Sigmoid colon (tissue), 7 donors: ENCODE measurements at places on chromosomes 7 and 10. TPM values are rescaled to one million over a fixed set of nuclear protein-coding genes. Genes with fewer than 3 reads are reported as not detected.

DNA sequence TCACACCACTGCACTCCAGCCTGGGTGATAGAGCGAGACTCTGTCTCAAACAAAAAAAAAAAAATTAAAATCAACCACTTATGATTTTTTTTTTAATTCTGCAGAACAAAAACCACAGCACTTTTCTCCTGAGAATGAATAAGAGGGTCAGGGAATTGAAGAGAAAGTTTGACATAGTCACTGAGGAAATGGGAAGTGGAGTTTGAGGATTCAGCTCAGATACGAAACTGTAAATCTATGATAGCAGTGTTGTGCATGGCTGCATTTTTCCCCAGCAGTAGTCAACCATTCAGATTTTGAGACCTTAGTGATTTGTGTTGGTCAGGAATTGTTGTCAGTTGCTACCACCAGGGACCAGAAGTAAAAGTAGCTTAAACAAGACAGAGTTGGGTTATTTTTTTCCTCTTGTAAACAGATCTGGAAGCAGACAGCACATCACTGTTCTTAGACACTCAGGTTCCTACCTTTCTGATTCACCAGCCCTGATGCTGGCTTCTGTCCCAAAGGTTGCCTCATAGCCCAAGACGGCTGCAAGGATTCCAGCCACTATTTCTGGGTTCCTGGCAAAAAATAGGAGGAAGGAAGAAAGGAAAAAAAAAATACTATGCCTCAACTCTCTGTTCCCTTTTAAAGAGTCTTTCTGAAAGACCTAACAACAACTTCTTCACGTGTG is 20.1 kb downstream of the PILRA start:
- H3K27ac ChIP-seq = no peak overlapping the region
- no peaks in the 10 kb centered on the region for H3K4me1 ChIP-seq
- no peak for DNase-seq
- no peak overlapping the region for H3K4me3 ChIP-seq
- peaks cover 4% of the 10 kb centered on the region for H3K27me3 ChIP-seq

DNA sequence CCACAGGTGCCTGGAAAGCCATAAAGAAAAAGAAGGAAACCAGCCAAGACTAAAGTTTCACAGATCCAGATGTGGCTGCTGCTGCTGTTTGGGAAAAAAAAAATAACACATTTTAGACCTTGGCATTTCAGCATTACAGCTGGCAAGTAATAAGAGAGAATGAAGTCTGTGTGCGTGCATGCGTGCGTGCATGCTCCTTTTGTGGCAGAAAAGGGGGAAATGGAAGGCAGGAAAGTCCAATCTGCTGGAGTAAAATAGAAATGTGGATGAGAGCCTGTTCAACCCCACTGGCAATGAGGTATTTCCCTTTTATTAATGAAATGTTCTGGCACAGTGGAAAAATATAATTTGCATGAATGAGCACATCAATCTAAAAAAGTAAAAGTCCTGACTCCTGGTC is 137.0 kb upstream of the SEMA3A start:
- no peak overlapping the region for H3K4me3 ChIP-seq
- no peaks in the 10 kb centered on the region for H3K27me3 ChIP-seq
- H3K27ac ChIP-seq = no peak overlapping the region

DNA sequence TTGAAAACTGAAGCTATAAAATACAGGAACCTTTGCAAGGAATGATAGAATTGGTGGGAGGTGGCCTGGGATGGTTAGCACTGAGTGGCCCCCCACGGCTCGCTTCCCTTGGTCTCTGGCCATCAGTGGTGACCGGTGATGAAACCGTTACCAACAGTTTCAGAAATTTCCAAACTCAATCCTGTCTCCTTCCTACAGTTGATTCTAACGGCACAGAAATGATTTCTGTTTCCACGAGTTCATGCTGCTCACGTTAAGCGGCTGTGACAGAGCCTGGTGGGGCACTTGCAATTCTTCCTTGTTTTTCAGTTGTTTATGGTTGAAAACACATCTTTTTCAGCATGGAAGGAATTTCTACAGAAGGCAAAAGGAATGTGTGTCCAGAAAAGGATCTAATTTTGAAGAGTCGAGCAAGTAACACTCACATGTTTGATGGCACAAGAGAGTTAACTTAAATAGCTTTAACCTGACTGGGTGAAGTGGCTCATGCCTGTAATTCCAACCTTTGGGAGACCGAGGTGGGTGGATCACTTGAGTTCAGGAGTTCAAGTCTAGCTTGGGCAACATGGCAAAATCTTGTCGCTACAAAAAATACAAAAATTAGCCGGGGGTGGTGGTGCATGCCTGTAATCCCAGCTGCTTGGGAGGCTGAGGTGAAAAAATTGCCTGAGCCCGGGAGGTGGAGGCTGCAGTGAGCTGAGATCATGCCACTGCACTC is 100.1 kb downstream of the DNAJB6 start:
- H3K27ac ChIP-seq = no peak overlapping the region
- peak; percentile 22 for DNase-seq
- peaks cover 10% of the 10 kb centered on the region for H3K4me1 ChIP-seq
- no peaks in the 10 kb centered on the region for H3K36me3 ChIP-seq
- no peaks in the 10 kb centered on the region for H3K27me3 ChIP-seq

WASHC2A gene
- total RNA-seq = 30.6 TPM
